ENCODE measurements at places on chromosomes 4 and X. TPM values are rescaled to one million over a fixed set of nuclear protein-coding genes. Genes with fewer than 3 reads are reported as not detected.
A peak's percentile ranks its signal among the peaks of the same experiment; 100 is the strongest.

- H3K27ac ChIP-seq, result no peak overlapping the region
- no peak for DNase-seq
- no peaks in the 10 kb centered on the region for H3K4me1 ChIP-seq
- H3K27me3 ChIP-seq, result no peaks in the 10 kb centered on the region
These were observed 894.0 kb upstream of the FRG1 start for GRCh38 chr4:189046642-189047041.

DNA sequence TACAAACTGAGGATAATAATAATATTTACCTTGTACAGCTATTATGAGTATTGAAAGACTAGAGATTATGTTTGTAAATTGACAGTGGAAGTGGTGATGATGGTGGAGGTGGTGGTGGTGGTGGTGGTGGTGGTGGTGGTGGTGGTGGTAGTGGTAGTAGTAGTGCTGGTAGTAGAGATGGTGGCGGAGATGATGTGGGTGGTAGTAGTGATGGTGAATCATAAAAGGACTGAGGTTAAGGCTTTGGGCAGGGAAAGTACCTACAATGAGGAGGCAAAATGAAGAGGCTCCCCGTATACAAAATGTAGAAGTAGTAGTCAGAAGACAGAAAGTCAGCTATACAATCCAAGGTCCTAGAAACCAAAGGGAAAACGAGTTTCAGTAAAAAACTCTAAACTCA is 214.1 kb downstream of the BCOR start:
- peaks cover 7% of the 10 kb centered on the region for H3K27me3 ChIP-seq
- peak overlapping the region; percentile 57 for H3K27ac ChIP-seq
- H3K4me3 ChIP-seq, result no peak overlapping the region
- peak; percentile 6 for DNase-seq

DNA sequence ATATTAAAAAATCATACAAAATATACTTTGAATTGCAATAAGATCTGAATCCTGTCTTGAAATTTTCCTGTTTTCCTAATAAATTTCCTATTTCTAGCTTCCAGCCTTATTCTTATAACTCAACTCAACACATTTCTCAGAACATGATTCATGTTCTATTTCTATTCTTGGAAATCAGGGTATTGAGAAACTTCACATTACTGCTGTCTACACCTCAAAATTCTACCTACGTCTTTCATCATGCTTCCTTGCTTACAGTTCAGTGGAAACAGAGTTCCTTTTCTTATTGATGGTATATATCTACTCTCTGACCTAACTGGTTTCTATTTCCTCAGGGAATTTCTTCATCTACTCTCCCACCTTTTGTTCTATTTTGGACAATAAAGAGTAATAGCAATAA is 2139.0 kb downstream of the ARAP2 start:
- H3K4me1 ChIP-seq, result no peaks in the 10 kb centered on the region
- no peak overlapping the region for H3K4me3 ChIP-seq
- H3K27me3 ChIP-seq, result no peaks in the 10 kb centered on the region
- H3K27ac ChIP-seq, result no peak overlapping the region

DNA sequence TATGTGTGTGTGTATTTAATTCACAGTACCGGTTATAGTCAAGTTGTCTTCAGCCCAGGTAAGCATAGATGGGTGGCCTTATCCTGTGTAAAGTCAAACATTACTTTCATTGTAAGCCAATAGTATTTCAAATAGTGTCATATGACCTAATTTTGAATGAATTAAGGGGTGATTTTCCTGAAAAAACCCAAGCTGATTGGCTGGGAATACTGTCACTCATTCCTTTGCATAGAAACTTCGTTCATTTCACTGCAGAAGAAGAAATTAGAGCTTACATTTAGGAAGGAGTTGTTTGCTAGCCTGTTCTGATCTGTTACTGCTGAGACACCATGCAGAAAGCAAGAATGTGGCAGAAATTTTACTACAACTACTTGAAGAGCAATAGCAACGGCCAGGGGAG is 45.4 kb downstream of the SMARCAD1 start:
- DNase-seq, result no peak
- H3K27ac ChIP-seq, result no peak overlapping the region
- H3K27me3 ChIP-seq, result no peaks in the 10 kb centered on the region
- H3K36me3 ChIP-seq, result peaks cover 22% of the 10 kb centered on the region
- no peaks in the 10 kb centered on the region for H3K4me1 ChIP-seq

GRCh38 chr4:14233126-14233525 is 605.6 kb upstream of the BOD1L1 start:
- no peaks in the 10 kb centered on the region for H3K4me1 ChIP-seq
- no peak for DNase-seq
- no peak overlapping the region for H3K4me3 ChIP-seq
- H3K27me3 ChIP-seq, result no peaks in the 10 kb centered on the region
- H3K36me3 ChIP-seq, result no peaks in the 10 kb centered on the region

GRCh38 chr4:155891058-155891457 is 12.4 kb upstream of the TDO2 start:
- no peaks in the 10 kb centered on the region for H3K27me3 ChIP-seq
- DNase-seq, result no peak
- no peaks in the 10 kb centered on the region for H3K4me1 ChIP-seq
- H3K27ac ChIP-seq, result no peak overlapping the region
- H3K36me3 ChIP-seq, result no peaks in the 10 kb centered on the region

Gene F9
- not detected for total RNA-seq

- no peak overlapping the region for H3K27ac ChIP-seq
- H3K4me1 ChIP-seq, result no peaks in the 10 kb centered on the region
- DNase-seq, result no peak
- no peaks in the 10 kb centered on the region for H3K27me3 ChIP-seq
- no peaks in the 10 kb centered on the region for H3K36me3 ChIP-seq
These were observed 878.3 kb downstream of the FSTL5 start for GRCh38 chr4:161285461-161285860.

DNA sequence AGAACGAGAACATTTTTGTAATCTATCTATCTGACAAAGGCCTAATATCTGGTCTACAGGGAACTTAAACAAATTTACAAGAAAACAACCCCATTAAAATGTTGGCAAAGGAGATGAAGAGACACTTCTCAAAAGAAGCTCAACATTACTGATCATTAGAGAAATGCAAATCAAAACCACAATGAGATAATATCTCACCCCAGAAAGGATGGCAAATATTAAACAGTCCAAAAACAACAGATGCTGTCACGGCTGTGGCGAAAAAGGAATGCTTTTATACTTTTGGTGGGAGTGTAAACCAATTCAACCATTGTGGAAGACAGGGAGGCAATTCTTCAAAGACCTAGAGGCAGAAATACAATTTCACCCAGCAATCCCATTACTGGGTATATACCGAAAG is 2284.8 kb downstream of the ARAP2 start:
- no peak overlapping the region for H3K4me3 ChIP-seq
- H3K27ac ChIP-seq, result no peak overlapping the region
- no peak for DNase-seq
- no peaks in the 10 kb centered on the region for H3K4me1 ChIP-seq
- no peaks in the 10 kb centered on the region for H3K27me3 ChIP-seq

Gene PYURF
- 47.5 TPM for total RNA-seq

GRCh38 chr4:26141911-26142638 is 178.7 kb upstream of the RBPJ start:
- H3K27ac ChIP-seq, result no peak overlapping the region
- H3K27me3 ChIP-seq, result no peaks in the 10 kb centered on the region
- DNase-seq, result no peak
- peaks cover 14% of the 10 kb centered on the region for H3K4me1 ChIP-seq
- H3K4me3 ChIP-seq, result no peak overlapping the region
- H3K36me3 ChIP-seq, result no peaks in the 10 kb centered on the region

DNA sequence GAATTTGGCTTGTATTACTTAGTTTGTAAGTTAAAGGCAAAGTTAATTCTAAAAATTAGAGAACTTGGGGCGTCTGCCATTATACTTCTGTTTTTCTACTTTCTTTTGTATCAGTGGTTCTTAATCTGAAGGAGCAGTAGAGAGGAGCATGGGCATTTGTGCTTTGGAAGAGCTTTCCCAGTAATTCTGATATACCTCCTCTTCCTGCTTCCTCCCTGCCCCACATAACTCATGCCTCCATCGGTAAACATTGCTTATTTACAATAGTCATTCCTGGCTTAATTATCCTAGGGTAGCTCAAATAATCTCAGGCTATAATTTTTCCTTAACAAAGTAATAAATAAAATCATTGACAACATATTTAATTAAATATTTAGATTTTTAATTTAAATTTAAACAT is 37.1 kb upstream of the SPARCL1 start:
- DNase-seq, result no peak
- H3K27me3 ChIP-seq, result peaks cover 3% of the 10 kb centered on the region
- no peaks in the 10 kb centered on the region for H3K36me3 ChIP-seq
- H3K4me1 ChIP-seq, result peaks cover 11% of the 10 kb centered on the region

- H3K36me3 ChIP-seq, result no peaks in the 10 kb centered on the region
- H3K4me1 ChIP-seq, result no peaks in the 10 kb centered on the region
- no peak for DNase-seq
- no peak overlapping the region for H3K27ac ChIP-seq
- H3K27me3 ChIP-seq, result peaks cover 4% of the 10 kb centered on the region
These were observed 8.9 kb downstream of the WWC2 start for GRCh38 chr4:183107891-183108459.

- DNase-seq, result no peak
- no peak overlapping the region for H3K4me3 ChIP-seq
- H3K27me3 ChIP-seq, result no peaks in the 10 kb centered on the region
- no peaks in the 10 kb centered on the region for H3K36me3 ChIP-seq
- H3K4me1 ChIP-seq, result no peaks in the 10 kb centered on the region
- H3K27ac ChIP-seq, result no peak overlapping the region
These were observed 21.5 kb downstream of the UVSSA start for GRCh38 chr4:1368421-1369090.

DNA sequence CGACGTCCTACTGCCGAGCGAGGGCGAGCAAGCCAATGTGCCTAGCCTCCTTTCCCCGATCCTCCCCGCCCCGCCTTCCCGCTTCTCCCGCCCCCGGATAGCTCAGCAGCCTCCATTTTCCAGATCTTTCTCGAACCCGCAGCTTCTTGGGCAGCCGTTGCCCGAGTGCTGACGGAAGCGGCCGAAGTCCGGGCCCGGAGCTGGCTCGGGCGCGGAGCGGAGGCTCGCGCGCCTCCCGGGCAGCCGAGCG is 172 bp upstream of the HSPA4L start:
- H3K4me3 ChIP-seq, result peak overlapping the region; percentile 78
- peak overlapping the region; percentile 74 for H3K27ac ChIP-seq
- no peak for DNase-seq
- no peaks in the 10 kb centered on the region for H3K36me3 ChIP-seq
- peaks cover 19% of the 10 kb centered on the region for H3K4me1 ChIP-seq

DNA sequence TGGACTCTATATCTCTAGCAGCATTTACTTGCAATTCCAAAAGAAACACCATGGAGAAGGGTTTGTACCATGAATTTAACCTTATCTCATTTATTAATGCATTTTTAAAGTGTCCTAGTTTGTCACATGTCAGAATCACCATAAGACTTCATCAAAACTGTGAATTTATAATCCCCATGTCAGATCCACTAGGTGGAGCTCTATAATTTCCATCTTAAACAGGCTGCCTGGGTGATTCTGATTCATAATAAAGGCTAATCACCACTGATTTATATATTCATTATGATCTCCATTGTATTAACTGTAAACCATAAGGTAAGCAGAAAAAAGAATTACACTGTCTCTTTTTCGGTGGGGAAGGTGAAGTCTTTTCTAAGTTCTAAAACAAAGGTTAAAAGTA is 4.0 kb downstream of the TCEAL2 start:
- DNase-seq, result no peak
- no peak overlapping the region for H3K4me3 ChIP-seq
- no peaks in the 10 kb centered on the region for H3K36me3 ChIP-seq
- H3K27ac ChIP-seq, result no peak overlapping the region

- H3K4me3 ChIP-seq, result no peak overlapping the region
- H3K4me1 ChIP-seq, result no peaks in the 10 kb centered on the region
- no peaks in the 10 kb centered on the region for H3K36me3 ChIP-seq
These were observed 112.1 kb upstream of the GPC4 start for GRCh38 chrX:133527415-133527814.

- no peaks in the 10 kb centered on the region for H3K4me1 ChIP-seq
- H3K36me3 ChIP-seq, result no peaks in the 10 kb centered on the region
- no peaks in the 10 kb centered on the region for H3K27me3 ChIP-seq
- no peak overlapping the region for H3K27ac ChIP-seq
- H3K4me3 ChIP-seq, result no peak overlapping the region
- no peak for DNase-seq
These were observed 136.9 kb upstream of the VCX start for GRCh38 chrX:7706032-7706431.

Gene MCF2
- 0.48 TPM for total RNA-seq

Gene TASL
- 6.2 TPM for total RNA-seq

- H3K27me3 ChIP-seq, result no peaks in the 10 kb centered on the region
- peaks cover 45% of the 10 kb centered on the region for H3K36me3 ChIP-seq
- no peak overlapping the region for H3K4me3 ChIP-seq
- no peak for DNase-seq
These were observed 338.2 kb upstream of the GATB start for GRCh38 chr4:152099061-152099425.

DNA sequence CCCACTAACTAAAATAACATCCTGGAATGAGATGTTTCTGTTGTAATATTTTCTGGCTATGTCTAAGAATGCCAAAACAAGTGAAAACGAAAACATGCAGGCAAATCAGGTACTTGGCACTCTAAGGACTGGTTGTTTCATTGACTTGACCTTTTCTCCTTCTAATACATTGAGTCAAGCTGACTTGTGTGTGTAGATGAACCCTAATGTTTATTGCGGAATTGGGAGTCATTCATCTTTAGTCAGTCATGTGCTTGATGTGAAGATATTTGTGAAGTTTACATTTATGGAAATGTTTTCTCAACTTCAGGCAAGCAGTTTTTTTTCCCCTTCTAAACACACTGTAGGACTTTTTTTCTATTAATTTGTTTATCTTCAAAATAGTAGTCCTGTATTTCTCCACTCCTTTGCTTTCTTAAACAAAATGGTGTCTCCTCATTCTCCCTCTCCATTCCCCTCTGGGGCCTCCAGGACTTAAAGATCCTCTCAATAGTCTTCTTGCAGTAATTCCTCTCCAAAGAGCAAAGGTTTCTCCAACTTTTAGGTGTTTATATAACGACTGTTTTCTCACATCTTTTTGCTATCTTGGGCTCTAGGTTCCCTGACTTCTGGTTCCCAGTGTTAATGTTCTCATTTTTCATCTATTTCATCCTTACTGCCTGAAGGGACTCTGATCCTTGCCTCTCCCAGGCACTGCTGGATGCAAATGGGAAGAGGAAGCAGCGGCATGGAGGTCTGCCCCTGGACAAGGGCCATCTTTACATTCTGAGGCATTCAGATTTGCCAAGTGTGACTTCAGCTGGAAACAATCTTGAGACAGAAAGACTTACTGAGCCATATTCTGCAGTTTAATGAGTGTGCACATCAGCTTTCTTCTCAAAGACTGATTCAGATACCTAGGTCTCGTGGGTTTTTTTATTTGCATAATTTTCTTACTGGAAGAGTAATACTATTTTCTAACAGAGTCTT is 166.4 kb downstream of the ARHGAP6 start:
- H3K27ac ChIP-seq, result no peak overlapping the region
- no peaks in the 10 kb centered on the region for H3K36me3 ChIP-seq
- H3K4me3 ChIP-seq, result no peak overlapping the region
- no peak for DNase-seq

DNA sequence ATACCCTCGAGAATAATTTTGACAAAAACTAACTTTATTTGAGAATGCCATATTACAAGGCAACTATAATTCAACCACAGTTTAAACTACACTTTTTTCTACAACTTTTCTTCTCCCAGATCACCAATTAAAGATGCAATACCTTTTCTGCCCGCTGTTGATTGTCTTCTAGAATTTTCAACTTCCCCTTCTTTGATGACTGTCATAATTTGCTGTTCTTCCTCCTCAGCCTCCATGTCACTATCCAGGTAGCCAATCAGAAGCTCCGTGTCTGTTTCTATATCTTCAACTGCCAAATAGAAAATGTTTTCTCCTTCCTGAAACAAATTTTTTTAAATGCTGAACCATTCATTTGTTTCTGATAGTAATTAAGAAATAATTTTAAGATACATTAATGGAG is 101.5 kb downstream of the PRDM5 start:
- peaks cover 6% of the 10 kb centered on the region for H3K4me1 ChIP-seq
- no peaks in the 10 kb centered on the region for H3K36me3 ChIP-seq
- peaks cover 11% of the 10 kb centered on the region for H3K27me3 ChIP-seq
- H3K27ac ChIP-seq, result no peak overlapping the region

Measured in activated CD4-positive, alpha-beta T cell treated with anti-CD3 and anti-CD28 coated beads, Interleukin-2, amount 10 ng/mL, durations not matched to agents 7 days and 5 days (primary cell).